Activated CD4-positive, alpha-beta T cell treated with anti-CD3 and anti-CD28 coated beads for 36 hours (primary cell): ENCODE measurements at places on chromosomes 5 and 9.
A peak's percentile ranks its signal among the peaks of the same experiment; 100 is the strongest.

DNA sequence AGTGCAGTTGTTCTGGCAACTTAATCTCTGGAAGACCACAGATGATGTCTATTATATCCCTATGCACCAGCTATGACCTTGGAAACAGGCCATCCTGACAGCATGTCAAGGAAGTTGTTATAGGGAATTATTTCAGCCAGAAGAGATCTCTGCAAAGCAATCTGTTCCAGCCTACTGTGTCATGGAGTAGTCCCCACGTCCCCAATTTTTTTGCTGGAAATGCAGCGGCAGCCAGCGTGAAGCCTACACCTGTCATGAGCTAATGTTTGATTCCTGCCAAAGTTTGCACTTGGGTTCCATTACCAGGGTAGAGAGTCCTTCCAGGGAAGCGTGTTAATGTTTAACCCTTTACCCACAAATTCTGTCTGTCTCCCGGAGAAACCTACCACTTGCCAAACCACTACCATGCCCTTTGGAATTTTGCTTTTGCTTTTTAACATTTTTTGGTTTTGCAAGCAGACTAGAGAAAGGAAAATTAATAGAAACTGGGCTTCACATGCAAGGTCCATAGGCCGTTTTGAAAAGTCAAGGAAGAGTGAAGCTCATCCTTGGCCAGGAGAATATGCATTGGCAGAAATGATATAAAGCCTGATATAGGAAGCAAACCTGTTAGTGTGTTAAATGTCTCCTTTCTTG is 174.9 kb upstream of the SPRY4 start:
- no peak for DNase-seq
- H3K27ac ChIP-seq: no peak overlapping the region
- H3K27me3 ChIP-seq: no peaks in the 10 kb centered on the region
- H3K4me3 ChIP-seq: no peak overlapping the region
- H3K4me1 ChIP-seq: peaks cover 11% of the 10 kb centered on the region

DNA sequence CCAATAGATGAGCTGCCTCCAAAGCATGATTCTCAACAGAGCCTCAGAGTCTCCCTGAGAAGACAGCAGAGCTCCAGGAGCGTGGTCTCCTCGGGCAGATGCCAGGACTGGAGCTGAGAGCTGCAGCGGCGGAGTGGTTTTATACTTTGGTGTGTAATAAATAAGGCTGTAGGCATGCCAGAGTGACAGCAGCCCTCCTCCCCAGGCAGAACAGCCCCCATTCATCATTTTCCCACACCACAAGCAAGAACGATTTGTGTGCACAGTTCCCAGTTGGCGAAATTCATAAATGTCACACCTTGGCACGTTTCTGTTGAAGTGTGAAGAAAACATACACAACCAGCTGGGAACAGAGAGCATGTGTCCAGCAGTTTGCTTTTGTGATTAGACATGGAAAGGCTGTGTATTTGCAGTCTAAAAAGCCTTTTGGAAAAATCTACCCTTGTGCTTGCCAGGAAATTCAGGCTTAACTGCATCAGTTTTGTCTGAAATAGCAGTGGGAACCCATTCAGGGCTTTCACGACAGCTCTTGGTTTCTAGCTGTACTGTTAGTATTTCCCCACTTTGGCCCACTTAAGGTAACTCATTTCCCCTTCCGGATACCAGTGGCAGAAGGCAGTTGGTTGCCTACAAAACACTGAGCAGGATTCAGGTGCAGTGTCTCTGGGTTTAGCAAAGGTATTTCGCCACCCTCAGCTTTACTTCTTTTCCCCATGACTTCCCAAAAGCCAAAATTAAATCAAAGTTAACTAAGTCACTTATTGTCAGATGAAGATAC is at the start of gene C1QTNF3:
Gene C1QTNF3, minus strand, starts transcription at position 115 of the 778 bp plus-strand sequence. Its CDS starts 88 bp downstream, at position 27.
- H3K4me3 ChIP-seq: no peak within 1 kb of the TSS
- peaks cover 3% of the 10 kb centered on the region for H3K36me3 ChIP-seq
- H3K27ac ChIP-seq: no peak within 1 kb of the TSS
- no peaks in the 10 kb centered on the region for H3K4me1 ChIP-seq
- H3K27me3 ChIP-seq: no peaks in the 10 kb centered on the region
- no peak for DNase-seq

GRCh38 chr5:15105799-15106393 is 234.3 kb upstream of the ANKH start:
- H3K4me1 ChIP-seq: peaks cover 3% of the 10 kb centered on the region
- H3K27me3 ChIP-seq: peaks cover under 1% of the 10 kb centered on the region
- peak; percentile 59 for DNase-seq

DNA sequence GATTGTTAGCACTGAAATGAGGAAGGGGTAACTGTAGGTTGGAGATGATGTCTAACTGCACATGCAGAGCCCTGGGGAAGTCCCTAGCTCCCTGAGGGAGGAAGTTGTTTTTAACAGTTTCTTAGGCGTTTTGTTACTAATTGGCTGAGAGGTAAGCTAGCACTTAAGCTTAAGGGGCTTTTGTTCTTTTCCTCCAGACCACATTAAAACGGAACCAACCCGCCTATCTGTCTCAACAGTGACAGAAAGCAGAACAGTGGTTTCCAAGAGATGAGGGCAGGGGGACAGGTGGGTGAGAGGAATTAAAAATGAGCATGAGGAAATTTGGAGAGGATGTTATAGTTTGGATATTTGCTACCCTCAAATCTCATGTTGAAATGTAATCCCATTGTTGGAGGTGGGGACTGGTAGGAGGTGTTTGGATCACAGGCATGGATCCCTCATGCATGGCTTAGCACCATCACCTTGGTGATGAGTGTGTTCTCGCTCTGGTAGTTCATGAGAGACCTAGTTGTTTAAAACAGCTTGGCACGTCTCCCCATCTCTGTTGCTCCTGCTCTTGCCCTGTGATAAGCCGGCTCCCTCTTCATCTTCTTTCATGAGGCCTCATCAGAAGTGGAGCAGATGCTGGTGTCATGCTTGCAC is 38.9 kb downstream of the LYRM7 start:
- no peaks in the 10 kb centered on the region for H3K27me3 ChIP-seq
- peak overlapping the region; percentile 70 for H3K4me3 ChIP-seq
- peak; percentile 66 for DNase-seq
- H3K4me1 ChIP-seq: peaks cover 48% of the 10 kb centered on the region
- peaks cover 6% of the 10 kb centered on the region for H3K36me3 ChIP-seq

- H3K4me1 ChIP-seq: no peaks in the 10 kb centered on the region
- H3K27ac ChIP-seq: no peak overlapping the region
- H3K36me3 ChIP-seq: no peaks in the 10 kb centered on the region
- no peak for DNase-seq
- H3K27me3 ChIP-seq: no peaks in the 10 kb centered on the region
Measured at GRCh38 chr5:76223696-76224095, 140.5 kb downstream of the SV2C start.

GRCh38 chr9:4070266-4070665 is 229.6 kb downstream of the GLIS3 start:
- no peak for DNase-seq
- H3K27me3 ChIP-seq: peaks cover 4% of the 10 kb centered on the region
- H3K36me3 ChIP-seq: no peaks in the 10 kb centered on the region
- no peaks in the 10 kb centered on the region for H3K4me1 ChIP-seq
- H3K4me3 ChIP-seq: no peak overlapping the region
- no peak overlapping the region for H3K27ac ChIP-seq

DNA sequence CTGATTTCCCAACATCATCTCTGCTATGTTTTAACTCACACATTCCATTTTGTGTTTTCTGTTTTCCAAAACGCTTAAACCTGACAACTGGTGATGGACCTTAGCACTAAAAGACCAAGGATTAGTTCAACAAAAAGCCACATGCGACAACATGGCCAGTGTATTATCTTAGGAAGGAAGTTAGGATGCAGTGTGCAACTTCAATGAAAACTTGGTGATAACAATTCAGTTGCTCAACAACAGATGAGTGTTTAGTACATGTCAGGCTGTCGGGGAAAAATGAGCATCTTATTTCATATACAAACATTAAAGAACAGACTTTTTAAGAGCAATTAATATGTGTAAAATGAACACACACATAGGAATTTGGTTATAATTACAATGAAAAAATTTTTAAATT is 780.0 kb downstream of the SEMA5A start:
- no peak overlapping the region for H3K27ac ChIP-seq
- no peaks in the 10 kb centered on the region for H3K36me3 ChIP-seq
- H3K4me3 ChIP-seq: no peak overlapping the region

DNA sequence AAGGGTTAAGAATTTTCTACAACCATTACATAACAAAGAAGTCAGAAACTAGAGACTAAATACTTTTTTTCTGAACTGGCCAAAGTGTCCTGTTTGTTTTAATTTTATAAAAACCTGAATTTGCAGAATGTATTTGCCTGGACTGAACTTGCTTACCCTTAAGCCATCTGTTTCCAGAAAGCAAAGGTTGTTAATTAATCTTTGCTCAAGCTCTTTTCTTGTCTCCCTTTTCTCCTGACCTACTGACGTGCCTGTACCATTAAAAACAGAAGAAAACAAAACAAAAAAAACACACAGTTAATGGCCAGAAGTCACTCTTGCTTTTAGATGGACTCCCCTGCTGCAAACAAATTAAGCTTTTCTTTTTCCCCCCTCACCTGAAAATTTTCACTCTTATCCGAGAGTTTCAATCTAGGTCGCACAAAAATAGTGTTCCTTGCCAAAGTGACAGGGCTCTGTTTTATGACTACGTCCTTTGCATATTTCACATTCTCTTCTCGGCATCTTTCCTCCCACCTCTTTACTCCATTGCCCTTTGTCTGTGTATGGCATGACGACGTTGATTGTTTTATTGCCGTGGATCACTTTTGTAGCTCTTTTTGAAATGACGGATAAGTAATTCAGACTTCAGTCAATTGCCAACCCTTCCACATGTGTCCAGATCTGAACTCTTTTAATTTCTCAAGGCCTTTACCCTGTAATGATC is 333.8 kb upstream of the GRIN3A start:
- H3K4me3 ChIP-seq: no peak overlapping the region
- no peak overlapping the region for H3K27ac ChIP-seq
- no peak for DNase-seq
- no peaks in the 10 kb centered on the region for H3K36me3 ChIP-seq
- H3K27me3 ChIP-seq: no peaks in the 10 kb centered on the region

GRCh38 chr5:107774316-107774715 is 103.6 kb upstream of the EFNA5 start:
- H3K27me3 ChIP-seq: peaks cover 16% of the 10 kb centered on the region
- H3K4me3 ChIP-seq: no peak overlapping the region
- H3K27ac ChIP-seq: no peak overlapping the region
- no peaks in the 10 kb centered on the region for H3K4me1 ChIP-seq

DNA sequence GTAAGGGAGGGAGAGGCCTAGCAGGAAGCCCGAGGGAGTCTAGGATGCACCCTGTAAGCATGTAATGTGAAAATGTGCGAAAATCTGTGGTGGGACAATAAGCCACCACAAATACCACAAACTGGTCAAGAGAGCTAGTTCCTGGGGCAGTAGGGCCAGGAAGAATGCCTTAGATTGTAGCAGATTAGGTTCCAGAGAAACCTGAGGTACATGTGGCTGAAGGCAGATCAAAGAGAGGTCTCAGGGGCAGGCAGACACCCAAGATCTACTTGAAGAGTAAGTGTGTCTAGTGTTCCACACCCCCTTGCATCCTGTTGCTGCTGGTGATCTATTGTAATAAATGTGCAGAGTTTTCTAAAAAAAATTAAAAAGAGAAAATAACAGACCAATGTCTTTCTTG is 1677.3 kb upstream of the CDH6 start:
- no peak for DNase-seq
- no peaks in the 10 kb centered on the region for H3K4me1 ChIP-seq
- no peak overlapping the region for H3K4me3 ChIP-seq
- no peak overlapping the region for H3K27ac ChIP-seq

- H3K27me3 ChIP-seq: peaks cover 28% of the 10 kb centered on the region
- H3K36me3 ChIP-seq: no peaks in the 10 kb centered on the region
- DNase-seq: no peak
- no peak overlapping the region for H3K4me3 ChIP-seq
Measured at GRCh38 chr9:14272927-14273528, 40.9 kb downstream of the NFIB start.

- H3K4me3 ChIP-seq: no peak overlapping the region
- no peak overlapping the region for H3K27ac ChIP-seq
- no peak for DNase-seq
- H3K36me3 ChIP-seq: no peaks in the 10 kb centered on the region
Measured at GRCh38 chr9:124004593-124004992, 7.0 kb upstream of the LHX2 start.

DNA sequence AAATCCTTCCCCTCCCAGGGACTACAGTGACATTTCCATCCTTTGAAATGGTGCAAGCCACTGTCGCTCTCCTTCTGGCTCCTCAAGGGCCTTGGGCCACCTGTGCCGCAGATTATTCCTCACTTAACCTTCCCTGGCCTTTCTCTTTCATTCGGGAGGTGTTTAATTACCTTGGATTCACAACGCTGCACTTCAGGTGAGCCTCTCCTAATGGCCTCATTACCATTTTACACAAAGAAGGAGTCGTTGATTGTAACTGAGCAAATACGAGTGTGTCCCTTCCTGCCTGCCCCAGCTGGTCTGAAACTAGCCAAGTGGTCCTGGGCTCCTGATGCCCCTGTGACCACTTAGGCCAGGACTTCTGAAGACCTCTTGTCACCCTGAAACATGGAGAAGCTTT is 205.0 kb downstream of the CRB2 start:
- no peak overlapping the region for H3K4me3 ChIP-seq
- peaks cover 13% of the 10 kb centered on the region for H3K4me1 ChIP-seq
- H3K27ac ChIP-seq: no peak overlapping the region
- H3K36me3 ChIP-seq: peaks cover 32% of the 10 kb centered on the region
- no peak for DNase-seq
- H3K27me3 ChIP-seq: no peaks in the 10 kb centered on the region

GRCh38 chr5:97406946-97407676 is 224.1 kb upstream of the RIOK2 start:
- H3K4me3 ChIP-seq: no peak overlapping the region
- H3K4me1 ChIP-seq: no peaks in the 10 kb centered on the region
- H3K27me3 ChIP-seq: no peaks in the 10 kb centered on the region
- H3K36me3 ChIP-seq: no peaks in the 10 kb centered on the region
- DNase-seq: no peak
- no peak overlapping the region for H3K27ac ChIP-seq

GRCh38 chr5:7850395-7851239 is at the start of gene CFAP90:
Gene CFAP90 (minus strand): TSS chr5:7851133. CDS start chr5:7851021, 112 bp downstream.
- H3K4me3 ChIP-seq: peak within 1 kb of the TSS; percentile 66
- peak; percentile 65 for DNase-seq
- no peaks in the 10 kb centered on the region for H3K36me3 ChIP-seq
- H3K27ac ChIP-seq: peak within 1 kb of the TSS; percentile 5

DNA sequence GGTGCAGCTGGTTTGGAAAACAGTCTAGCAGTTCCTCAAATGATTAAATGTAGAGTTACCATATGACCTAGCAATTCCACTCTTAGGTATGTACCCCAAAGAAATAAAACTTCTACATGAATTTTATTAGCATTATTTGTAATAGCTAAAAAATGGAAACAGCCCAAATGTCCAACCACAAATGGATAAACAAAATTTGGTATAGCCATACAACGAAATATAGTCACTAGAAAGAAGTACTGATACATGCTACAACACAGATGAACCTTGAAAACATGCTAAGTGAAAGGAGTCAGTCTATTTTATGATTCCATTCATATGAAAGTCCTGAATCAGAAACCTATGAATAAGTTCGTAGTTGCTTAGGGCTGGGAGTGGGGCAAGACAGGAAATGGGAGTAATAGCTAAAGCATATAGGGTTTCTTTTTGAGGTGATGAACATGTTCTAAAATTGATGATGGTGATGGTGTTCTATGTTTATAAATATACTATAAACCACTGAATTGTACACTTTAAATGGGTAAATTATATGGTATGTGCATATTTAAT is 6.3 kb downstream of the GDF9 start:
- H3K27me3 ChIP-seq: peaks cover 2% of the 10 kb centered on the region
- no peak overlapping the region for H3K27ac ChIP-seq
- H3K36me3 ChIP-seq: no peaks in the 10 kb centered on the region
- no peak overlapping the region for H3K4me3 ChIP-seq
